ENCODE measurements at places on chromosomes 5 and 9.
A peak's percentile ranks its signal among the peaks of the same experiment; 100 is the strongest.

GRCh38 chr5:138349852-138350562, 2.5 kb upstream of the KDM3B start:
- peak; percentile 35 for DNase-seq

DNA sequence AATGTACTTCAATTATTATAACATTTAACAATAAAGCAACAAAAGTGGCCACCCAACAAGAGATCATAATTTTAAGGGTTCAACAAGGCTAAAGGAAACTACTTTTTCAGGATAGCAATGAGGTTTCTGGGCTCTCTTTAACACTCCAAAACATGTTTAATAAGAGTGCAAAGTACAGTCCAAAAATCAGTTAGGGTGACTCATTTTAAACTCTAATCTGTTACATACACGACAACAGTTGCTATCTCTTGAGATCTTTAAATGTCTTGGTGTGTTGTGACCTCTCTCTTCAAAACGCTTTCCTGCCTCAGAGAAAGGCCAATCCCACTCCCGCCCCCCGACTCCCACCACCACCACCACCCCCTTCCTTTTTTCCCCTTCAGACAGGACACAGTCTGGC, 11.5 kb downstream of the NFIB start:
- DNase-seq, result no peak

DNA sequence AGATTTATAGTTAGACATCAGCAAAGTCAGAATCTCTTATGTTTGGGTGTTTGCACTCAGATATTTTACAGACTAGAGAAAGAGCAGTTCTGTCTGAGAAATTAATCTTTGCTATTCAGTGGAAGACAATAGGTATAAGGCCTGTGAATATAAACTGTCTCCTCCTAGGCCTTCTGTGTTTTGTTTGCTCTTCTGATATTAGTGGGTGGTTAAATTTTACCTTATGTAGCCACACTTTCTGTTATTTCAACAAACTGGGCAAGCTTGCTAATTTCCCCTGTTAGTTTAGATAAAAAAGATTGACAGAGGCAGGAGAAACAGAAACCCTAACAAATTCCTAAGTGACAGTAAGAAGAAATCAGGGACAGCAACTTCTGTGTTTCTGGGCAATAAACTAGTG, 141.6 kb downstream of the ARHGAP26 start:
- DNase-seq, result no peak

- no peak for DNase-seq
Observed at GRCh38 chr9:129237803-129238202, 59.7 kb upstream of the IER5L start.

DNA sequence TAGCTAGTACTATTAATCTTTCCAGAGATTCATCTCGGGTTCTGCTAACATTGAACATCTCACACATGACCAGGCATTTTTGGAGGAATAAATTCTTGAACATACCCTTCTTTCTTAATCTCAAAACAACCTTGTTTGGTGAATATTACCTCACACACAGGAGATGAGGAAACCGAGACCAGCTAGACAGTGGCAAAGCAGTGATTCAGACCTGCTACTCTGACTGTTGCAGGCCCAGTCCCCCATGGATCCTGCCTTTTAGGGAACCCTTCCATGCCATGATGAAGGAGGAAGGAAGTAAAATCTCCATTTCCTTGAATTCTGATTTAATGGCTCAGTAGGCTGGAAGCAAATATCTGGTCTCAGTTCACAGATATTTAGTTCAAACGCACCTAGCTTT, 2.6 kb downstream of the PCSK5 start:
- DNase-seq, result no peak

DNA sequence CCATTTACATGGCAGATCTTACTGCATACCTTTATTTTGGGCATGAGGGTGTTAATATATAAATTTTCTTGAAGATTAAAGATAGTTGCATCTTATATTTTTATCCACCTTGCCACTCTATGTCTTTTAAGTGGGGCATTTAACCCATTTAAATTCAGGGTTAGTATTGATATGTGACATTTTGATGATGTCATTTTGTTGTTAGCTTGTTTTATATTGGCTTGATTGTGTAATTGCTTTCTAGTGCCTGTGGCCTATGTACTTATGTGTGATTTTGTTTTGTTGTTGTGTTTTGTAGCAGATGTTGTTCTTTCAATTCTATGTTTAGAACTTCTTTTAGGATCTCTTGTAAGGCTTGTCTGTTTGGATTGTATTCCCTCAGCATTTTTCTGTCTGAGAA, 939.9 kb upstream of the CDH9 start:
- DNase-seq, result no peak

GRCh38 chr5:65276178-65276890, 205.4 kb downstream of the ADAMTS6 start:
- DNase-seq, result no peak

- DNase-seq, result no peak
Observed at GRCh38 chr9:88308831-88309560, 79.2 kb upstream of the SPIN1 start.

GRCh38 chr5:6850106-6850432, 136.8 kb downstream of the TENT4A start:
- DNase-seq, result no peak

- DNase-seq, result no peak
Observed at GRCh38 chr5:143182901-143183820, 220.3 kb downstream of the NR3C1 start.

- no peak for DNase-seq
Observed at GRCh38 chr5:14574891-14575508, 6.6 kb upstream of the OTULINL start.

DNA sequence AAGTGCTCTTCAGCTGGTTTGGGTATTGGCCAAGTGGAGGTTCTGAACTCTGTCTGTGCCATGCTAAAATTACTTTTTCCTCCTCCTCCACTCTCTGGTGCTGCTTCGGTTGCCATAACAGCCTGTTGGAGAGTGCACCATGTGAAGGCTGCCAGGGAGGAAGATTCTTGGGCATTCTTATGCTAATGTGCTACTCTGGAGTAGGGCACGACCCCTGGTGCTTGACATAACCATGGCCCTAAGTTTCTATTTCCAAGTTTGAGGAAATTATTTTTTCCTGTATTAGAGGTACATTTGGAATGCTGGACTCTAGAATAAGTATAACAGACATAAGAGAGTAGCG, 111.6 kb downstream of the ARHGAP26 start:
- DNase-seq, result no peak

DNA sequence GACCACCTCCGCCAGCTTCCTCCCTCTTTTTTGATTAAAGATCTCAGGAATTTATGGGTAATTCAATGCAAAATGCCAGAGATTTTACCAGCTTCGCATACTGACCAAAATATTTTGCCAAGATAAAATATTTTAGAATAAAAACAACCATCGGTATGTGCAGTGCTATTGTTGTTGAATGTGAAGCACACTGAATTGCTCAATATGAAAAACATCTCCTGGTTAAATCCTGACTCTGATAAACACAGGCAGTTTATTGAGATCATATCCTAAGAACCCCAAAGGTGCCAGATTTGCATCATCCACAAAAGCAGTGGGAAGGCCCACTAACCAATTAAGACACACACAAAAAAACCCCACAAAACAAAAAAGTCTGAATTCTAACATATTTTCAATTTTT, 202.4 kb downstream of the GLIS3 start:
- DNase-seq, result peak; percentile 67

- DNase-seq, result no peak
Observed at GRCh38 chr5:158519433-158520021, 580.2 kb downstream of the EBF1 start.

DNA sequence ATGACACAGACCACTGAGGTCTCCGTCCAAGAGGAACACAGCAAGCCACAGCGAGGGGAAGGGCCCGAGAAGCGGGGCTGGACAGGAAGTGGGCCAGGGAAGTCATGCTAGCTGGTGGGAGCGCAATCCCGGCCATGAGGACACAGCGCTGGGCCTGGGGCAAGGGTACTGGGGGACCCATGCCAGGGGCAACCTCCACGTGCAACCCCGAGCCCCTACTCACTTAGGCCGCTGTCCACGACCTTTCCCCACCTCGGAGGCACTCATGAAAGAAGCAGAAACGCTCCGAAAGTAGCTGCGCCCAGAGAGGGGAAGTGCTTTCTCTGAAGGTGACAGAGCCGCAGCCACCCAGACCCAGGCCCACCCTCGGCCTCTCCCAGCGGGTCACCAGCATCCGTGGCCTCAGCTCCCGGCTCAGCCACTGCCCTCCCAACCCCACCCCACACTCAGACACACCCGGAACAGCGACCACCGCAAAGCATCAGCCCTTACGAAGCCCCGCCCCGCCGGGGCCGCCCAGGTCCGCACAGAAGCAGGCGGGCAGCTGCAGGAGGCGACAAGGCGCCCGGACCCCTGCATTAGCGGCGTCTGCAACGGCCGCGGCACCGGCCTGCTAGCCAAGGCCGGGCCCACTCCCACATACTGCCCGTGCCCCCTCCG, 782 bp downstream of the BICD2 start:
- DNase-seq, result no peak

- peak; percentile 83 for DNase-seq
Observed at GRCh38 chr5:60026161-60026560, 132.6 kb upstream of the PDE4D start.

DNA sequence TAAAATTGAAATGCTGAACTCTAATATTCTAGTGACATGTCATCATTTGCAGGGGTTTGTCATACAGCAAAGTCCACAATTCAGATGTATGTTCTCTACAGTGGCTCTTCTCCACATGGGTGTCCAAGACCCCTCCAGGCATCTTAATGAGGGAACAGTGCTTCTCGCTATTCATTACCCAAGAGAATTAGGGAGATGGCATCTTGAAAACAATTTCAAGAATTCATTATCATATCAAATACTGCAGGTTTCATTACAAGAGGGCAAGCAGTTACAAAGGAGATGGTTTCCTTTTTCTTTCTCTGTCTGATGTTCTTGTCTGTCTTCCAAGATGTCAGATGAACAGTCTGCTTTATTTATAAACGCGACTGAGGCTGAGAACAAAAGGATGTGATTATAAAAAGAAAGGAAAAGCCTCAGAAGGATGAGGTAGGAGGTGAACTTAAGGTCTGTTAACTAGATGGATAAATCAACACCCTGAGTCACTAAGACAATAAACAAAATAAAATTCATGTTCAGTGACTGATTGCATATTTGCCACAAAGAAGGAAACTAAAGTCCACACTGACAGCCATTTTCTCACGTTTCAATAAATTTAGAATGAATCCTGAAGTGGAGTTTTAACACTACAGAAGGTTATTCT, 326.7 kb upstream of the EFNA5 start:
- peak; percentile 58 for DNase-seq

DNA sequence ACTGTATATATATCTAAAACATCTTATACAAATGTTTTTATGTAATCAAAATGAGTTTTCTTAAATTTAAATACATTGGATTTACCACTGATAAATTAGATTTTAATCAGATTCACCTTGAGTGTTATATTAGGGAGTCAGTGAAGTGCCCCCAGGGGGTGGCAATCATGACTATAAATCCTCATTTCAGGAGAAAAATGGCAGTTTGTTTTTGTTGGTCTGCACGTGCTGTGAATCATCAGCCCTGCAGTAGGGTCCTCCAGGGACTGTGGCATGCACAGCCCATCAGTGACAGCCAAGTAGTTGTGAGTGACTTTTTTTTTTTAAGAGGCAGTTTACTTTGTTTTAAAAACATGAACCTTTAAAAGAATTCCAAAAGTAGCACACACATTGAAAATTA, 65.2 kb downstream of the ZSWIM6 start:
- DNase-seq, result peak; percentile 67

DNA sequence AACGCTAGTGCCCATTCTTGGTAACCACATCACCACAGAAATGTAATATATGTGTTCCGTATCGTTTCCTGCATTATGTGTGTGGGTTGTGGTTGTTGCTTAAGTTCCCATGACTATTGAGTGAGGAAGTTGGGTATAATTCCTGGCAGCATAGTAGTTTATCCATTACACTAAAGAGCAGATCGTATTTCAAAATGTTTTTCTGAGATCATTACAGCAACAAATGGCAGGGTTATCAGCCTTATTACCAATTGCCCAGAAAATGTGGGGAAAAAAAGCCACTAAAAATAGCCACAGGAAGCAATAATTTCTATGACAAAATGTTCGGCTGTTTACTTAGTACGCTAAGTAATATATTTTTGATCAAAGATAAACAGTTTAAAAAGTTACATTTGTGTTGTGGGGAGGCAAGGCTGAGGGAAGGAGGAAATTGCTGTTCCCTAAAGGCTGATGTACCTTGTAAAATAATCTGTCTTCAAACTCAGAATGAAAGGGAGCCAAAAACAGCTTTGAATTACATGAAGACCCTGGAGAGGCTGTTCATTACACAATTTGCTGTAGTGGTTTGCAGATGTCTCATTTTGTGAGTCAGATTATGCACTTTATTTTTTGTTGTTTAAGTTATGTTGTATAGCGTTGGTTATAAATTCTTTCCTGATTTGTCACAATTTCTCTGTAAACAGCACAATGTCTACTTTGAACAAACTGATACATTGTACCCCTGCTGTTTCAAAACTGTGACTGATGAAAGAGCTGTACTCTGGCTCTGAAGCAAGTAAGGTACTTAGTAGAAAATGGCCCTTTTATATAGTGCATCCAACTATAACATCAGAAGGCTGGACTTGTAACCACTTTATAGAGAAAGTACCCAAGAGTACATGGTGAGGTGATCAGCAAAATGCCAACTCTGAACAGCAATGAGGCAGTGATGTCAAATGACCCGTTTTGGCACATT, 1028.5 kb downstream of the NR2F1-AS1 start:
- peak; percentile 99 for DNase-seq

DNA sequence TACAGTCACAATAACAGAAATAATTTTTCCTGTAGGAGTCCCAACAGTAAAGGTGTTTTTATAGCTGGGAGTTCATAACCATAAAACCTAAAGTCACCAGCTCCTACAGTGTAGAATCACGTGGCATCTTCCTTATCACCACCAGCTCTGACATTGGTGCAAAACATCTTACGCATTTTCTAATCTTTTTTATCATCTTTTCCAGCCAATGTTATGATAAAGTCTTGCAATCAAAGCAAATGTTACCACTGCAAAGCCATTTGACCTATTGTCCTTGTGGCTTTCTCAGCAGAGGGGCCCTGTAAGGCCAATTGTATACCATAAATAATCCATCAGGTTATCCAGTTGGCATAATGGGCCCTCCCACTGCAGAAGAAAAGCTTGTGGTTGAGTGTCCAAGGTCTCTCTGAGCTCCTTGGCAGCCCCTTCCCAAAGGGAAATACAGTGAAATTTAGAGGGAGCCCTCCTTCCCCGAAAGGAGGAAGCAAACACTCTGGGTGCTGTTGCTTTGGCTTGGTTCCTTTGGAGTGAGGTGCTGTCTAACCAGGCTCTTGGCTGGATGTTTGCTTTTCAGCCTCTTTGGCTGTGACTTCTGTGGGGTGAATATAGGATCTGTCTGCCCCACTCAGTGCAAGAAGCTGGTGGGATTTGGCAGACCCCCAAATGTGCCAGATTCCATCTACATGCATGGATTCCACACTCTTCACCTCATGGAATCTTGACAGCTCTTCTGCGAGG, 29.3 kb upstream of the CPEB4 start:
- no peak for DNase-seq

GRCh38 chr5:149372076-149372795, 6.9 kb downstream of the IL17B start:
- DNase-seq, result peak; percentile 54

DNA sequence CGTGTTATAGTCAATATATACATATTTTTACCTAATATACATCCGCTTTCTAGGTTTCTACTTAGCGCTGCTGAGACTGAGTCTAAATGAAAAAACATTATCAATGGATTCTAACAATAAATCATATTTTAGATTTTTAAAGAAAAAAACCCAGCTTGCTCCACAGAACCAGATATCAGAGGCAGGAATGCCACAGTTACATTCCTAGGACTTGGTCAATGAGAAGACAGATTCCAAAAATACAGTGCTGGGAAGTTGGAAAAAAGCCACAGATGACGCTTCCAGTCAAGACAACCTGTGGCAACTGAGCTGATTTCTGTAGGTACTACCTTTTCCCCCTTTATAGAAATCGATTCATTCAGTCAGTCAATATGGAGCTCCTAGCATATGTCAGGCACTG, 577 bp upstream of the CCDC112 start:
- peak; percentile 30 for DNase-seq
